Activated CD4-positive, alpha-beta T cell treated with anti-CD3 and anti-CD28 coated beads, Interleukin-2, Interleukin-4, amounts not matched to agents 100 ng/mL and 50 ng/mL, durations not matched to agents 16 hours and 8 hours (primary cell): ENCODE measurements at places on chromosomes 2 and 18.

DNA sequence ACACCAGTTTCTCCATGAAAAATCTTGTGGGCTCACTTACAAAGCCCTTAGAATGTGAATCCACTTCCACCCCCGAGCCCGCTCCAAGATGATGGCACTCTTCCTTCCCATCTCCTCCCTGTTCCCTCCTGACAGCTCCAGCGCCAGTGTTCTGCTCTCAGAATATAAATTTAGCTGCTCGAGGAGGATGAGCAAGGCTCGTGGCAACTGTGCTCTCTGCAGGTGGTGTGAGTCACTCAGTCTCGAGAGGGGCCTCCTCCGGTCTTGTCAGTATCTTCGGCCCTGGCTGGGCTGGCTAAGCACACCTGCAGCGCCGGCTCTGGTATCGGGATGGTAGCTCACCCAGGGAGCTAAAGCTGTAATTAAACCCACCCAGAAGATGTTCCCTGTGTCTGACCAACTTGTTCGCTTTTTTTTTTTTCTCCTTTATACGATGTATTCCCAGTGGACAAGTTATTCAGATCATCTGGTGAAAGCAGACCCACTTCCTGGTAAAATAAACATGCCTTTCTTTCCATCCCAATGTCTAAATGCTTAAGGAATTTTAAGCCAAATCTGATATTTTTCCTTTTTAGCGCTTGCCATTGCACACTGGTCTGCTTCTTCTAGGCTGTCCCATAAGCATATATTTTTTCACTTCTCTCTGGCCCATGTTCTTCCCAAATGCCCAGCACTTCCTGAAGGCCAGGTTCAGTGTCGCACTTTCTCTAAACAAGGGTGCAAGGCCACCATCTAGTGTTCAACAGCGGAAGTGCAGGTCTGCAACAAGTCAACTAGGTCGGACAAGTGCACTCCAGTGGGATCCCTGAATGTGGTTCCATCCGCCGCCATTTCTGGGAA is 31.4 kb upstream of the YPEL5 start:
- DNase-seq, result peak; percentile 68

GRCh38 chr2:159010340-159010739 is 41.9 kb downstream of the TANC1 start:
- peak; percentile 12 for DNase-seq

- no peak for DNase-seq
Observed at GRCh38 chr2:10002681-10003080, 40.7 kb upstream of the KLF11 start.

DNA sequence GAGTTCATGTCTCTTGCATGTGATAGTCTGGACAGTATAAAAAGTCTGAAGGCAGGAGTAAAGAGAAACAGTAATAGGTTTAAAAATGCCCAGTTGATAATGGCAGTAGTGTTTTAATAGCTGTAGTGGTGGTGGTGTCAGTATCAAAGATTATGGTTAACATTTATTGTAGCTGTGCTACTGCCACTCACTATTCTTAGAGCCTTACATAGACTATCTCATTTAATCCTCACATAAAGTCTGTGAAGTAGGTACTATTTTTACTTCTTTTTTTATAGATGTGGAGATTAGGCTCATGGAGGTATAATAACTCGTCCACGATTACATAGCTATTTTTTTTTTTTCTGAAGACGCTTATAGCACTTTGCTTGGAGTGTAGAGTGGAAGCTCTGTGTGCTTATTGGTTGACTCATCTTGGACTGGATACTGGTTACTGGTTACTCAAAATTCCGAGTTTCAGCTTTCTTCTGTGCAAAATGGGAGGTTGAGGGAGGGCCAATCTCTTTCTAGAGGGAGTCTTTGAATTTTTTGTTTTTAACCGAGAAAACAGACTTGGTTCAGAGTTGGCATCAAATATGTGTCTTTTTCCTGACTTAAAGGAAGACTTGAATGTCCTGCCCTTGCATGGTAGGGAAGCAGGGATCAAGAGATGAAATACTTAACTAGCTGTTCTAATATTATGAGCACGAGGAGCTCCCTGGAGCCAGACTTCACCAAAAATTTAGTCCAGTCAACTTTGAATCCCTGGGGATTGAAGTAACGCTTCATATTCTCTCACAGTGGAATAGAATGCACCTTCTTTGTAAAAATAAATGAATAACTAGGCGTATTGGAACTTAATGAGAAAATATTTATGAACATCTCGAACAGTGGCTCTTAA is 27.1 kb downstream of the CERS6 start:
- DNase-seq, result no peak

GRCh38 chr18:50285631-50286321 is 1.7 kb downstream of the CXXC1 start:
- no peak for DNase-seq

GRCh38 chr2:12607971-12608370 is 108.8 kb upstream of the TRIB2 start:
- peak; percentile 40 for DNase-seq

- DNase-seq, result no peak
Observed at GRCh38 chr2:38174646-38175423, 98.9 kb upstream of the CYP1B1 start.

DNA sequence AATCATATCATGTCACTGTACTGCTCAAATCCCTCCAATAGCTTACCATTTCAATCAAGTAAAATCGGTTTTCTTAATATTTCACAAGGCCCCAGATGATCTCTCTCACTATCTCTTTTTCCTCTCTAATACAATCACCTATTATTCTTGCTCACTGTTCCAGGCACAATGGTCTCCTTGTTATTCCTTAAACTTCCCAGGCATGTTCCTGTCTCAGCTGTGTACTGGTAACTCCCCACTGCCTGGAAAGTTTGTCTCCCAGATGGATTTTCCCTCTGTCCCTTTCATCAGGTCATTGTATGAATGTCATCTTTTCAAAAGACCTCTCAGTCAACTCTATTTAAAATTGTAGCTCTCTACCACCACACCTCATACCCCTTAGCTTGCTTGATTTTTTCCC is 30.7 kb upstream of the FANCL start:
- no peak for DNase-seq

- no peak for DNase-seq
Observed at GRCh38 chr18:10135302-10135926, 221.6 kb downstream of the VAPA start.

DNA sequence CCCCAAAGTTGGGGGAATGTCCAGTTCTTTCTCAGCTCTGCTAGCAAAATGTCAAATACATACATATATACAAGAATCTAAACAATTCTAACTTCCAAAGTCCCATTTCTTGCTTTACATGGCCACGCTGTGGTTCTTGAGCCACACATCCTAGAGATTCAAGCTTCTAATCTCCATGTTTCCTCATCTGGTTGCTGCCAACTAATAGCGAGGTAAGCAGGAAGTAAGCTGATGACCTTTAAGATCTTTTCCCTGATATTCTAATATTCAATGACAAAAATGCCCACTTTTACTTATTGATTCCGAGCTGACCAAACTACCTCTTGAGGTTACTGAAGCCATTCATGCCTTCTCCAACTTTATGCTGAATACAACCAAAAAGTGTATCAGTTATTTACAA is 3.3 kb downstream of the VPS54 start:
- DNase-seq, result no peak

DNA sequence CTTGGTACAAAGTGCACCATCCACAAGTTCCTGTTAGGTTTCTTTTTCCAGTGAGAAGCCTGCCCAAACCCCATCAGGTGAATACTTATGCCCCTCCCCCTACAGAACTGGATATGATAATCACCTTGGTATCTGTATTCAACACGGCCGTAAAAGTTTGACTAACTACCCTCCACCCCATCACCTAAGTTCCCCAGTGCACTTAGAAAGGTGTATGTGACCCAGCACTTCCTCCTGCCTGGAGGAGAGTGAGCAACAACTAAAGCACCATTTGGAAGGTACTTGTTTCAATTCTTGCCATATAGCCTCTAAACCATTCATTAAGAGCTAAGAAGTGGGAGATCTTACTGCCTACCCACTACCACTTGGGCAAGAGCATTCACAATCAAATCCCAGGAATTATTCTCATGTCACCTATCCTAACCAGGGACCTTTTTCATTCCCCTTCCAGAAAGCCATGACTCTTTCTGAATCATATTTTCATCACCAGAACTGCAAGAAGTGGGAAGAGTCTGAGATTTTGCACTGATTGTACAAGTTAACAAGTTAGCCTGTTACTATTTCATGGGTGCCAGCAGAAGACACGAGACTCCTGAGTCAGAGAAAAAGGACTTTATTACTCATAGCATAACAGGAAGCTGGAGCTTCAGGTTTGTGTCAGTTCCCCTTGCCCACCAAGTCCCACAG is 53.5 kb upstream of the NDUFV2 start:
- DNase-seq, result peak; percentile 50

- DNase-seq, result no peak
Observed at GRCh38 chr2:17805166-17805565, 11.1 kb upstream of the MSGN1 start.

- no peak for DNase-seq
Observed at GRCh38 chr2:9725106-9725505, 94.3 kb upstream of the YWHAQ start.

DNA sequence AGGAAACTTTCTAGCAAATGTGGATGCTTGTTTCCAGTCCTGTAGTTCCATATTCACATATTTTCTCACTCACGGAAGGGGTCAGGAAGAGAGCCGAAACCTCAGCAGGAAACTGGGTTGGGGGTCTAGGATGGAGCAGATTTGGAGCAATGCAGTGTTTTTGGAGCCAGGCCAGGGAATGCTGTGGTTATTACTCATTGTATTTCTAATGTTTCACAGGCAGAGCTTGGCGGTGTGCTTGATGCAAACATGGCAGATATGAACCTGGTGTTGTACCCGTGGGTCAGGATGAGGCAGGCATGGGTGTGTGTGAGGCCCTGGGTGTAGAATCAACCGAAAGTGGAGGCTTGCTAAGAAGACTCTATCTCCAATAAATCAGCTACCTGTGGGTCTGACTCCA is 34.6 kb upstream of the ACKR3 start:
- DNase-seq, result no peak

DNA sequence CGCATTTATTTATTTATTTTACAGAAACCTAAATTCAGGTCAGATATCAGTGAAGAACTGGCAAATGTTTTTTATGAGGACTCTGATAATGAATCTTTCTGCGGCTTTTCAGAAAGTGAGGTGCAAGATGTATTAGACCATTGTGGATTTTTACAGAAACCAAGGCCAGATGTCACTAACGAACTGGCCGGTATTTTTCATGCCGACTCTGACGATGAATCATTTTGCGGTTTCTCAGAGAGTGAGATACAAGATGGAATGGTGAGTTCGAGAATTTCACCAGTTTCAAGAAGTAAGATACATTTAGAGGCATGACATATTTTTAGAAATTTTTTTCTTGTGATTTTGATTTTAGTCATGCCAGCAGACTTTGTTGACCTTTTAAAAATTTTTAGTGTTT is 4.6 kb downstream of the CDCA7 start:
- DNase-seq, result peak; percentile 83

- DNase-seq, result no peak
Observed at GRCh38 chr2:175064797-175065196, 59.6 kb upstream of the CHN1 start.

GRCh38 chr2:225495706-225496105 is 96.2 kb downstream of the NYAP2 start:
- no peak for DNase-seq

GRCh38 chr2:27296481-27296880 is 11.8 kb downstream of the UCN start:
- DNase-seq, result no peak

- DNase-seq, result no peak
Observed at GRCh38 chr2:239226677-239227581, 173.9 kb downstream of the HDAC4 start.

DNA sequence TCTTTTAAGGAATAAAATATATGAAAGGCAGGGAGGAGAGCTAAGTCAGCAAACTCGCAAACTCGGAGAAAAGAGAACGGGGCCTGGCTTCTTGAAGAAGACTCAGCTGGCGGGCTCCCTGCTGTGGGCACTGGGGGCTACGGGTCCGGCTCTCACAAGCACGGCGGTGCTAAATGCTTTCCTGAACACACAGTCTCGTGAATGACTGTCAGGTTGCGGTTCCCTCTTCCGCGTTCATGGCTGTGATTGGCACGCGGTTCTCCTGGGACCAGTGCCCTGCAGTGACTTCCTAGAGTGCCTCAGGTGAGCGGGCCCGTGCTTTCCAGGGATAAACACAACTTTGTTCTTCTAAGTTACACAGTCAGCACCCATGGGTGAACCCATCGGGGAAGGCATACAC is 208.4 kb downstream of the HDAC4 start:
- DNase-seq, result no peak

- DNase-seq, result no peak
Observed at GRCh38 chr2:72124376-72124775, 23.3 kb downstream of the CYP26B1 start.

DNA sequence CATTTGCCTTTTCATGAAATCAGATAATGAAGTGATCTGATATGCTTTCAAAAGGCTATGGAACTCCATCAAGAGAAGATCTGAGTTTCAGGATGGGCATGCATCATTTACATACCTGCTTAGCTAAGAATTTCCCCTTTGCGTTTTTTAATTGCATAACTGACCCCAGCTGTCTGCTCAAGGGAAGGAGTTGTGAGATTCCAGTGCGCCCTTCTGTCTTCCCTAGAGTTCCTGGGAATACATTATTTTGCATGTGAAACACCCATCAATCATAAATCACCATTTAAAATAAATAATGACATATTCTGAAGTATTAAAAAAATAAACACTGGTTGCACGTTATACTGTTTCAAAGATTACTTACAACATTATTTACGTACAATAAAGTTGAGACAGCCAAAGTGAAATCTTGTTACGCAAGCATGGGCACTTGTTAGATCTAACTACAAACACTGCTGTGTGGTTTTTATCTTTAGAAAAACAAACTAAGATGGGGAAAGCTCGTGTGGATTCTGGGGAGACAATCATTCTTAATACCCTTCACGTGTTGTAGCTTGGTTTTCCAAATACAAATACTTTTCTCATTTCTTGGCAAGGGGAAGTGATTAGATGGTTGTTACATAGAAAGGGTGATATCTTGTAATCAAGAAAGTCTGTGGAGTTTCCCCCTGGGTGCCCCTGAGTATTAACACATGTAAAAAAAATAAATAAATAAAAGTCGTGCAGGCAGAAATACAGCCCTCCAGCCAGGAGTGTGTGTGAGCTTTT is 125.7 kb upstream of the LMAN1 start:
- DNase-seq, result no peak
